Cardiac fibroblast (primary cell): ENCODE measurements at places on chromosomes 1 and 21.

DNA sequence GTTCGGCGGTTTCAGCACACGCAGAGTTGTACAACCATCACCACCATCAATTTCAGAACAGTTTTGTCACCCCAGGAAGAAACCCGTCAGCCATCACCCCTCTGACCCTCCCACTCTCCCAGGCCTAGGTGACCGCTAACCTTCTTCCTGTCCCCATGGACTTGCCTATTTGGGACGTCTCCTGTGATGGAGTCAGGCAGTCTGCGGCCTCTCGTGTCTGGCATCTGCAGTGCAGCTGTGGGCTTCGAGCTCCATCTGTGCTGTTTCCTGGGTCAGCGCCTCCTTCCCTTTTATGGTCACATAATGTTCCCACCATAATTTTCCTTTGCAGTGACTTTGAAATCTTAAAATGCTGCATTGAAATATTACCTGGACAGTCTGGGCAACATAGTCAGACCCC lies 24.4 kb downstream of the SLC45A1 start:
- DNase-seq = no peak

DNA sequence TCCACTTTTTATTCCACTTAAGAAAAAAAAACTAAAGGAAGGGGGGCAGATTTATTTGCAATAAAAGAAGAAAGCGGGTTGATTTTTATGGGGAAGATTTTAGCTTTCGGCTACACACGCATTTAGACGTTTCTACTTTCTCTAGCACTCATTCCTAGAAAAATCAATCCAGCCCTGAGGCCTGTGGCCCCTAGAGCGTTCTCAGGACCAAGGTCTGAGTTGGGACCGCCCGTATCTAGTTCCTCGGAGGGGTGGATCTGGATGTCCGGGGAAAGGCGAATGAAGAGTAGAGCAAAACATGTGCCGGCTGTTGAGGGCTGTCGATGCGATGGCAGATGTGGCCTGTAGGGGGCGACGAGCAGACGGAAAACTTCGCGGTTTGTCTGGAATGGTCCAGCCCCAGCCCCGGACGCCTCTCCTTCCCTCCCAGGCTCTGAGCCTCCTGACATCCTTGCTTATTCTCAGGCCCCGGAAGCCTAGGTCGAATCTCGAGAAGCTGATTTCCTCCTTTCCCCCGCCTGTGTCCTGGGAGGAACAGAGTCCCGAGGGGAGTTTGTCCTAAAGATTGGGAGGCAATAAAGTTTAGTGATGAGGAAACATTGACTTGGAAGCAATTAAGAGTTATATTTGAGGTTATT lies 5.2 kb downstream of the FOXD3 start:
- DNase-seq = peak; percentile 73

DNA sequence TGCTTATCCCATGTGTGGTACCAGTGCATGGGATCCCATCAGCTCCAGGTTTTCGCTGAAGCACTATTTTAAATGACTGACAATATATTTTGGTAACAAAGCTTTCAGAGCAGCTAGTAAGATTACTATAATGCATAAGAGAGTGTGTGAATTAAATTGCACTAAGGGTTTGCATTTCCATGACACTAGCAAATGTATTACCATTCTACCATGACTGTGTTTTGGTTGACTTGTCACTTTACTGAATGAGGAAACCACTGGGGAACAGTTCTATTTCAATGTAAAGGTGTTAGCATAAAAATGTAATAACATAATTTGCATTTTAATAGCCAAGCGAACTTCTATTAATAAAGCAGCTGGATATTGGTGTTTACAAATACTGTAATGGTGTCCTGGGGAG lies 31.7 kb upstream of the ERO1B start:
- no peak for DNase-seq

GRCh38 chr21:27202301-27202700 lies 235.4 kb upstream of the ADAMTS5 start:
- DNase-seq = no peak

- no peak for DNase-seq
These were observed 758.1 kb upstream of the TPTE start for GRCh38 chr21:9763306-9763705.

GRCh38 chr1:202143768-202144401 lies 652 bp downstream of the ARL8A start:
- DNase-seq = no peak

- DNase-seq = no peak
These were observed 2.0 kb upstream of the ATF3 start for GRCh38 chr1:212606395-212607205.

GRCh38 chr1:227947676-227948492 lies at the start of gene WNT9A:
Gene WNT9A, minus strand, starts transcription at chr1:227947932. Its CDS starts 45 bp downstream, at chr1:227947887.
- DNase-seq = peak; percentile 33

- DNase-seq = no peak
These were observed 10.5 kb downstream of the C1orf167 start for GRCh38 chr1:11772458-11772857.

DNA sequence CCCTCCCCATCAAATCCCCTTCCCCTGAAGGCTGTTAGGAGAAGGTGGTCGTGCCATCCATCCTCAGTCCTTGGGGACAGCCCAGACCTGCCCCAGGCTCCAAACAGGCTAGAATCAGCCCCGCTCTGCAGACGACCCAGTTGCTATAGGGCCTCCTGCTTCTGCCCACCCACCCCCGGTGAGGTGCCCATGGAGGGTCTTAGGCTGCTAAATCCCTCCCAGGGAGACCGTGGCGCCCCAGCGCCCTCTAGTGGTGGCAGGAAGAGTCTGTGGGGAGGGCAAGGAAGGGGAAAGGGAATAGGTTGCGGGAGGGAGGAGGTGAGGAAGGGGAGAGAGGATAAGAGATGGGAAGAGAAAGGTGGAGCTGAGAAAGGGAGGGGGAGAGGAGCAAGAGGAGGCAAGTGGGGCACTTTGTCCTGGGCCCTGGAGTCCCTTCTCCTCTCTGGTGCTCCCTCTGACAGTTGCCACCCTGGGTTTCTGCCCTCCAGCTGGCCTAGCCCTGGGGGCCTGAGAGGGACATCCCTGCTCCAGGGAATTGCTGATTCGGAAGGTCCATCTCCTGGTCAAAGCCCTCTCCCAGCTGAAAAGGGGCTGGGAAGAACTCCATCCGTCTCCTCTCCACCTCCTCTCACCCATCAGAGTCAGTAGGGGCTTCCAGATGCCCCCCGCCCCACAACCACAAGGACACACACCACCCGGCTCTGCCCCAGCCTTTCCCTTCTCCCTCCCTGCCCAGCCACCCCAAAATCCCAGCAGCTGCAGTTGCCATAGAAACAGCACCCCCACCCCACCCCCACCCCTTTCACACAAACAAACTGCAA lies 55.4 kb downstream of the CAMK2N1 start:
- DNase-seq = peak; percentile 30

- DNase-seq = no peak
These were observed 67.2 kb upstream of the HOOK1 start for GRCh38 chr1:59747420-59748024.

DNA sequence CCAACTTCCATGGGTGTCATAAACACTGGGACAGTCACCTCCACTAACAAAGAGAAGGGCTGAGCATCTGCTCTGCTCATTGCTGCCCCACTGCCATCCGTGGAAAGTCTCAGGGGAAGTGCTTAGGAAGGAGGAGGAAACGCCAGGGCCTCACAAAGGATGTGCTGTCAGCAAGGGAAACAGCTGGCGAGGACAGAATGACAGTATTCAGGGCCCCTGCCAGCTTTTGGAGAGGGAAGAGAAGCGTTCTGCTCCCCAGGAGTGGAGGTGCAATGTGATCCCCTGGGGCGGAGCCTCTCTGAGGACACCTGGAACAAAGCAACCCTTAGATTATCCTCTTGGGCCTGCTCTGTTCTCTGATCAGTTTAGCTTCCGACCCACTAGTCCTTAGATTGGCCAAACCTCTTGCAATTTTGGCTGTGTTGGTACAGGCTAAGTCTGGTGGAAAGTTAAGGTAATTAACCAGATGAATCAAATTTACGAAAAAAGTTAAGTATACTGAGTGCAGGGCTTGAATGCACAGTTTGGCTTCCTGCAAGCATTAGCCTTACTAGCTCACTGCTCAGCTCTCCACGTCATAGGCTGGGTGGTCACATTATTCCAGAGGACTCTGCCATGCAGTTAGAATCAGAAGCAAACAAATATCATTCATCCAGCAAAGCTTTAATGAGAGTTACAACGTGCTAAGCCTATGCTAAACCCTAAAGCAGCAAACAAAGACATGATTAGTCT lies 170.2 kb upstream of the NFIA start:
- DNase-seq = no peak

DNA sequence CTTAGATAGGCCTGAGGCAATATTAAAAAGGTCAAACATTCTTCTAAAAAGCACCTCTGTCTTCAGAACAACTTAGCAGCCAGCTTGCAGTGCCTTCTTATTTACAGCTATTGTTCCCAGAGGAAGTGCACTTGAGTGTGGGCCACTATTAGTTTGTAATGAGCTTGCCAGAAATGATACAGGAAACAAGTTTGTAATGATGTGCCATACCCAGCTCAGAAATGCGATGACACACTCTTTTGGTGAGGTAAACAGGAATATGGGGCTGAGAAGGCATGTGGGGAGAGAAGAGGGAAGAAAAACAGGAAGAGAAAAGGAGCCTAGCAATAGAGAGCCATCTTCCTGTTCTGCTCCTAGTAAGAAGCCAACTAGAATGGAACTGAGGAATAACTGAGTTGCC lies 295.4 kb downstream of the AGBL4 start:
- DNase-seq = peak; percentile 2

GRCh38 chr1:29584776-29585175 lies 348.5 kb downstream of the PTPRU start:
- DNase-seq = peak; percentile 2

GRCh38 chr1:201381130-201381529 lies 3.6 kb upstream of the TNNT2 start:
- no peak for DNase-seq

DNA sequence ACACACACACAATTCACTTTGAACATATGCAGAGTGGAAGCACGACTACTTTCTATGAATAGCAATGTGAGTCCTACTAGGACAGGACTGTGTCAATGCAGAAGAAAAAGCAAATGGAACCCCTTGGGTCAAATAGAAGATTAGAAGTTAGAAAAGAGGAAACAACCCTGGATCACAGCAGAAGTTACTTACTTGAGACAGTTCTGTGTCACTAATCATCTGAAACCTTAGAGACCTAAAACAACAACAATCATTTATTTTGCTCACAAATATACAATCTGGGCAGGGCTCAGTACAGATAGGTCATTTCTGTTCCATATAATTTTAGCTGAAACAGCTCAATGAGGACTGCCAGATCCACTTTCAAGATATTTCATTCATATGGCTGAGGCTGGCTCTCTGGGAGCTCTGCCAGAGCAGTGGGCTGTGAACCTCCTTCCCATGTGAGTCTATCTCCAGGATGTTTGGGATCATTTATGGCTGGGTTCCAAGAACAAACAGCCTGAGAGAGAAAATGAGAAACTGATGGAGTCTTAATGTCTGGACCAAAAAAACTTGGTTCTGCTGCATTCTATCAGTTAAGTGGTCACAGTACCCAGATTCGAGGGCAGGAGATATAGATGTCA lies 42.5 kb upstream of the IL10 start:
- peak; percentile 91 for DNase-seq

DNA sequence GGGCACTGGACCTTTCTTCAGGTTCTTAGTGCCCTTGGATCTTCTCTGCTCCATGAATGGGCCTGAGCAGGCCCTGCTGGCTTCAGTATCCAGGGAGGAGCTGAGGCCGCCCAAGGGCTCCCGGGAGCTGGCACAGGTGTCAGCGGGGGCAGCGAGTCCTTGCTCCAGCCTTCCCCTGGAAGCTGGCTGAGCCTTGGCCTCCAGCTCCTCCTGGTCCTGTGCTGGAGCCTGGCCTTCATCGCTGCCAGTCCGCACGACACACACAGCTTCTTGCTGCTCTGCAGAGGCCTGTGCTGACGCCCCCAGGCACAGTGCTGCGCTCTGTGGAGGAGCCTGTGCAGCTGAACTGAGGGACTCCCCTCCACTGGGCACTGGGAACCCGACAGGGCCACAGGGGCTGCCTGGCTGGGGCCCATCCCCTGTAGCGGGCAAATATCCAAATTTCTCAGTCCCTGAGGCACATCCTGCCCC lies 1.7 kb downstream of the SPOCD1 start:
- no peak for DNase-seq

GRCh38 chr1:206668351-206668750 lies 16.4 kb upstream of the MAPKAPK2 start:
- DNase-seq = no peak

DNA sequence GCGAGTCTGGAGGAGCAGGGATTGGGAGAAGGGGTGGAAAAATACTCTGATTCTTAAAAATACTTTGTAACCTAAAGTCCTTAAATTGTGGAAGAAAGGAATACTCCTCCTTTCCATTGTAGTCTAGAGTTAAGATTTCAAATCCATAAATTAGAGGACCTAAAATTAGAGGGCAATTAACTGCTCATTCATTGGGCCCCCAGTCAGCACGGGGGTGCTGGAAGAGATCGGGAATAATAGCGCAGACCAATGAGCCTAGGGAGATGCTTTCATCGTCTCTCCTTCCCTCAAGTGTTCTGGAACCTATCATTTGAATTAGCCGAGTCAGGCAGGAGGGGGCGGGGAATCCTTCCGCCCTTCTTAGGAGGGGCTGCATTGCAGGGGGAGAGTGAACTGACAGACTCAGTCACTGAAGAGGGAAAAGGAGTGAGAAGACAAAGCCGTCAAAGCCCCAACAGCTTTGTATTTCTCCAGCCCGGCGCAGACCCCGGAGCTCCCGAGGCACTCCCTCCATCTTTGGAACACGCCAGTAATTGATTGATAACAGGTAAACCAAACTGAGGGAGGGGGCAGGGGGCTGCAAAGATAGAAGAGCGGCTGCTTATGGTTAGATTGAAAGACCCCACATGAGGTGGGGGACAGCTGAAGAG lies at the start of gene MLLT11:
MLLT11 (plus strand) TSS at position 391 of the 650 bp plus-strand sequence. CDS start 6,828 bp downstream, outside the sequence.
- peak; percentile 66 for DNase-seq

- no peak for DNase-seq
These were observed 27.5 kb upstream of the CD1D start for GRCh38 chr1:158153179-158153578.

- no peak for DNase-seq
These were observed 72.1 kb upstream of the ABCG1 start for GRCh38 chr21:42146821-42147220.

DNA sequence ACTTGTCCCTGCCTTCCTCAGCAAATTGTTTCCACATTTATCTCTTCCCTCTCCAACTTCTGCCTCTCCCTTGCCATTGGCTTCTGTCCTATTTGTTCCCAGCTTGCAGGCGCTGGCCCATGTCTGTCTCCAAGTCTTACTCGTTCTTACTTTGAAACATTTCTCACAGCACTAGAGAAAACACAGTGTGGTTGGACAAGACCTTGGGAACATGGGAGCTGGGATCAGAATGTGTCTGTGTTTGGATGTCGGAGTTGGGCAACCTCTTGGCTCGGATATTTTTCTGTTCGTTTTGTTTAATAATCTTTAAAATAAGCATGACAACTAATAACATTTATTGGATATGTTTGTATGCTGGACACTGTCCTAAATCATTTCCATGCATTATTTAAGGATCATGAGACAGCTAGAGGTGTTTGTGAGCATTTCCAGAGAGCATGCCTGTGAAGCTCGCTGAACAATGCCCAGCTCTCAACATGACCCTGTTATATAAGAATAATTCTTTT lies 5.9 kb upstream of the BRWD1 start:
- DNase-seq = peak; percentile 68
